ENCODE measurements at places on chromosomes 1 and 21. TPM values are rescaled to one million over a fixed set of nuclear protein-coding genes. Genes with fewer than 3 reads are reported as not detected.

CNKSR1 gene
- total RNA-seq: 0.26 TPM

OR2AK2 gene
- total RNA-seq: not detected

PUM1 gene
- total RNA-seq: 71.6 TPM

LCE6A gene
- total RNA-seq: not detected

KRTAP19-3 gene
- total RNA-seq: not detected

CHIT1 gene
- total RNA-seq: not detected

TRNP1 gene
- 3.3 TPM for total RNA-seq

LCE1B gene
- not detected for total RNA-seq
